Stimulated activated CD4-positive, alpha-beta T cell treated with anti-CD3 and anti-CD28 coated beads, Interleukin-2, amount 100 ng/mL, for 24 hours (primary cell): ENCODE measurements at places on chromosomes 3 and 15.

DNA sequence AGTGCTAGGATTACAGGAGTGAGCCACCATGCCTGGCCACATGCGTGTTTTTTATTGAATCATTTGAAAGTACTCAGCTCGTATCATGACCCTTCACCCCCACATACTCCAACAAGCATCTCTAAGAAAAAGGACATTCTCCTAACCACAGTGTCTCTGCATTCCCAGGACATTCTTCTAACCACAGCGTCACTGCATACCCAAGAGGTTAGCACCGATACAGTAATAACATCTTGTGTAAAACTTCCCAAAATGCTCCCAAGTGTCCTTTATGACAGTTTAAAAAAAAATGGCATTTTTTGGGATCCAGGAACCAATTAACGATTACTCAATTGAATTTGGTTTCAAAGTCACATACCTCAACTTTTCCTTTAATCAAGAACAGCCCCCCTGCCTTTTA, 39.6 kb downstream of the FLNB start:
- DNase-seq, result no peak

- DNase-seq, result no peak
Observed at GRCh38 chr3:88985491-88985890, 121.9 kb upstream of the EPHA3 start.

DNA sequence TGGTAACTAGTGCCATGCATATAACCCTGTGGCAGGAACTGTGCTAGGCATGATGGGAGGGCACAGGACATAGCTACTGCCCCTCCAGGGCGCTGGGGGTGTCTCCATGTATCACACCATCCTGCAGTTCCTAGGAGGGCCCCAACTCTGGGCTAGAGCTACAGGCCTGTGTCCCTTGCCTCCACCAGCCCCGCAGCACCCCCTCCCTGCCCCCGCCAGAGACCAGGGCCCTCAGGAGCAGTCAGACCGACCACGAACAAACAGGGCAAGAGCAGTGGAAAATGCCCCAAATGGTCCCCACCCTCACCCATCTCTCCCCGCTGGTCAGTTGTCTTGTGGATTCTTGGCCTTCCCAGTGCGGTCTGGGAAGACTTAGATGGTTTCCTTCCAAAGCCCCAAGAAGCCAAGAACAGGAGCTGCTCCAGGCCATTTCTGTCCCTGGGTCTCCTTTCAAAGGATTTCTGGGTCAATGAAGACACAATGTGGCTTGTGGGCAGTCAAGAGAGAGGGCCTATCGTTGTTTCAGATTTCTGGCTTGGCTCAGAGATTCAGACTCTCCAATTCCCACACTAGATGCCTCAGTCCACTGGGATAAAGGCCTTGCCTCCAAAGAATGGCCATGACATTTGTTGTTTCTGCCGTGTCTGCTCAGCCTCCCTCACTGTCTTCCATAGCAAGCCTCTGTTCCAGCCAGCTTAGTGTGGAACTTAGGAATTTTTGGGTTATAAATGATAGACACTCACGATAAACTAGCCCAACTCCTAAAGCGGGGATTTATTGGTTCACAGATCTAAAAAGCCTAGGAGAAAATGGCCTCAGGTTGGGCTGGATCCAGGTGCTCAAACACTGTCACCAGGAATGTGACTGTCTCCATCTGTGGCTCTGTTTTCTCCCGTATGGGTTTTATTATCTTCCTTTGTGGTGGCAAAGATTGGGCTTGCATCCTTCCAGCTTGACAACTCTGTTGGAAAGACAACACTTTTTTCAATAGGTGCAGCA, 80.6 kb downstream of the LSM3 start:
- no peak for DNase-seq

DNA sequence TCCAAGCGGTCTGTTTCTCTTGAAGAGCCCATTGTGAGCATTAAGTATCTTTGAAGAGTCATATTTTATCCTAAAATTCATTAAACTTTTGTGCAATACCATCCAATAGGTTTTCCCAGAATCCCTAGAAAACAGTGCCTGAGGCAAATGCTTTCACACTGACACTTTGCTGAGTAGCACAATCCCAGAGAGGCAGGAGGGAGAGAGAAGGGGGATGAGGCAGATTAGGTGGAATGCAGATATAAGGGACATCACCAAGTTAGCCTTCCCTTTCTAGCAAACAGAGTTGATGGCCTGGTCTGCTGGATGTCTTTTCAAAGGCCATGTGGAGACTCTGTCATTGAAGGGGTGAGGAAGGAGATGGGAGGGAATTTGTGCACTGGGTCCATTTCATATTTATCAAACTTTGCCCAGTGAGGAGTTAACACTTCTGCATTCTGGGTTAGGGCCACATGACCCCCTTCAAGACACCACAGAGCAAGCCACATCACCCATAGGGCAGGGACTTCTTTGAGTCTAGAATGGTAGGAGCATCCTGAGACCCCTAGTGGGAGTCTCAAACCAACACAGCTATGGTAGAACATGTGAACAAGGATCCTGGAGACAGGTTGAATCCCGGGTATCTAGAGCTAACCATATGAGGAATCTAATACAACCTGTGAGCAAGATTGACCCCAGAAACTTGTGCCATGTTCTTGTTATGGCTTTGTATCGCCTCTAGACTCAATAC, 32.0 kb upstream of the SEMA6D start:
- no peak for DNase-seq

- DNase-seq, result no peak
Observed at GRCh38 chr3:4953119-4953518, 26.1 kb upstream of the BHLHE40 start.

- DNase-seq, result no peak
Observed at GRCh38 chr15:36601952-36602351, 22.5 kb downstream of the CDIN1 start.

- DNase-seq, result peak; percentile 42
Observed at GRCh38 chr15:85831415-85832113, 36.8 kb upstream of the KLHL25 start.

DNA sequence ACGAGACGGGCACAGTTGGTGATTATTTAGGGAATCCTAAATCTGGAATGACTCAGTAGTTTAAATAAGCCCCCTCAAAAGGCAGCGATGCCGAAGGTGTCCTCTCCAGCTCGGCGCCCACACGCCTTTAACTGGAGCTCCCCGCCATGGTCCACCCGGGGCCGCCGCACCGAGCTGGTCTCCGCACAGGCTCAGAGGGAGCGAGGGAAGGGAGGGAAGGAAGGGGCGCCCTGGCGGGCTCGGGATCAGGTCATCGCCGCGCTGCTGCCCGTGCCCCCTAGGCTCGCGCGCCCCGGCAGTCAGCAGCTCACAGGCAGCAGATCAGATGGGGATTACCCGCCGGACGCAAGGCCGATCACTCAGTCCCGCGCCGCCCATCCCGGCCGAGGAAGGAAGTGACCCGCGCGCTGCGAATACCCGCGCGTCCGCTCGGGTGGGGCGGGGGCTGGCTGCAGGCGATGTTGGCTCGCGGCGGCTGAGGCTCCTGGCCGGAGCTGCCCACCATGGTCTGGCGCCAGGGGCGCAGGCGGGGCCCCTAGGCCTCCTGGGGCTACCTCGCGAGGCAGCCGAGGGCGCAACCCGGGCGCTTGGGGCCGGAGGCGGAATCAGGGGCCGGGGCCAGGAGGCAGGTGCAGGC, 318.0 kb downstream of the FGF12 start:
- DNase-seq, result no peak

- DNase-seq, result no peak
Observed at GRCh38 chr3:168051070-168051469, 44.7 kb downstream of the GOLIM4 start.
